ENCODE measurements at places on chromosomes 7 and 10.

DNA sequence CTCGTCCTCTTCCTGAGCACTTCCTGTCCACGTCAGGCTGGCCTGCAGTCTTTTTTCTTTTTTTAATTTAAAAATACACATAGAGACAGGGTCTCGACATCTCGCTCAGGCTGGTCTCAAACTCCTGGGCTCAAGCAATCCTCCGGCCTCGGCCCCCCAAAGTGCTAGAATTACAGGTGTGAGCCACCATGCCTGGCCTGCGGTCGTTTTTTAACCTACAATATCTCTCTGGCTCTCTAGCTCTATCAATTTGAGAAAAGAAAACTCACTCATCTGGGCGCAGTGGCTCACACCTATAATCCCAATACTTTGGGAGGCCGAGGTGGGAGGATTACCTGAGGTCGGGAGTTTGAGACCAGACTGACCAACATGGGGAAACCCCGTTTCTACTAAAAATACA lies 4.0 kb upstream of the OAT start:
- no peak for DNase-seq

DNA sequence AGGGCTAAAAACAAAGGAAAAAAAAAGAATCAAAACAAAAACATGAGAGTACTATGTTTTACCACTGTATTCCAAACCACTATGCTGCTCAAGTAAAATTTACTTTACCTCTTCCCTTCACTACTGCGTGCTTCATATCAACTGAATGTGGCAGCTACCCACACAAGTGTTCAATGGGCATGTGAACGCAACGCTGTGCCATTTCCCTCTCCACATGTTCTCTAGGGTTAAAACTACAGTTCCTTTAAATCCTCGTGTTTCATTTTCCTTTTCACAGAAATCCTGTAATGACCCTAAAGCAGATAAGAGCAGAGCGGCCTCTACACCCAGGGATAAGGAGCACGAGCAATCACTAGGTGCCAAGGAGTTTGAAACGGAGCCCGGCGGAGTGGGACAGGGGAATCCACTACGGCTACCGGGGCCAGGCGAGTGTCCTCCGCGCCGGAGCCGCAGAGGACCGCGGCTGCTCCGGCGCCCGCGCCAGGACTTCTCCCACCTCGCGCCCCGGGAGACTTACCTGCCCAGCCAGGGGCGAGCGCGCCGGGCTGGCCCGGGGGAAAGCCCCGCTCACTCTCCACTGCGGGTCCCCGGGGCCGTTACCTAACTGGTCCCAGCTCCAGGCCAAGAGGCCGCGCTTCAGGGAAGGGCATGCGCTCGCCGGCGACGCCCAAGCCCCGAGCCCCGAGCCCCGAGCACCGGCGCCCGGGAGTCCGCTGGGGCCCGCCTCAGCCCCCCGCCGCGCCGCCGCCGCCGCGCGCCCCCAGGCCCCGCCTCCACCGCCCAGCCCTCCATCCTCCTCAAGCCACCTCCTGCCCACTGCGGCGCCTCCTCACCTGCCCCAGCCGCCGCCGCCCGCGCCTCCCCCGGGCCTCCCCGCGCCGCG lies 711 bp downstream of the NAMPT start:
- DNase-seq, result peak; percentile 64

DNA sequence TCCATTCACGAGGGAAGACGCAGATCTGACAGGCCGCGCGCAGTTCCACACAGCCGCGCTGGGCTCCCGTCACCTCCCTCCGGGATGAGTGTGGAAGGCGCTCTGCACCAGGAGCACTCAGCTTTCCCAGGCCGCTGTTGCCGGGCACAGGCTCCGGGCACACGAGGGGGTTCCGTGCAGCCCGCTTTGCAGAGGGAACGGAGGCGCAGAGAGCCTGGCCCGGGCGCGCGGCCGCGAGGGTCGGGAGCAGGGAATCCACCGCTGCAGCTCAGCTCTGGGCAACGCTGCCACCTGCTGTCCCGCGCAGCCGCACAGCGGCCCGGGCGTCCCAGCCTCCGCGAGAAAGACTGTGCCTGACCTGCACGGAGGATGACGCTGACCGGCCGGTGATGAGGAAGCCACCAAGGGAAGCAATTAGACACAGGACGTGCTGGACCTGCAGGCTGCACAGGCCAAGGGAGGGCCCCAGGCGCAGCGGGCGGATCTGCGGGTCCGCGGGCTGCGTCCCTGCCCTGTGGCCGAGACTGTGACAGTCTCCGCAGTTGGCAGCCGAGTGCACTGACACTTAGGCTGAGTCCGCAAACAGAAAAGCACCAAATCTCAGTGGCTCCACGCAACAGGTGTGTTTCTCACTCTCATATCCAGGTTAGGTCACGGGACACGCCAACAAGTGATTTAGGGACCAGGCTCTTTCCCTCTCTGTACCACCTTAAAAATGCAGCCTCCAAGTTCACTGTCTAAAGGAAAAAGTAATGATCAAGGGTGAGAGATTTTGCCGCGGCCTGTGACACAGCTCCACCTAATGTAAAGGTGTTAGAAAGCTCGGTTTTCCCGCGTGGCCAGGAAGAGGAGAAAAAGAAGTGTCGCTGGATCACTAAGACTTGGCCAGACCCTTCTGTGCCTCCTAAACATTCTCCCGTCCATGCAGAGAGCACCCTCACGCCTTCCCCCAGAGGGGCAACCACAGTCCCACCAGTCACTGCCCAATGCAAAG lies 94.5 kb downstream of the SEC61G start:
- DNase-seq, result peak; percentile 81

- DNase-seq, result no peak
Measured at GRCh38 chr10:68087685-68088401, 12.8 kb upstream of the HERC4 start.

GRCh38 chr10:82468453-82468852 lies 593.5 kb downstream of the NRG3 start:
- no peak for DNase-seq

DNA sequence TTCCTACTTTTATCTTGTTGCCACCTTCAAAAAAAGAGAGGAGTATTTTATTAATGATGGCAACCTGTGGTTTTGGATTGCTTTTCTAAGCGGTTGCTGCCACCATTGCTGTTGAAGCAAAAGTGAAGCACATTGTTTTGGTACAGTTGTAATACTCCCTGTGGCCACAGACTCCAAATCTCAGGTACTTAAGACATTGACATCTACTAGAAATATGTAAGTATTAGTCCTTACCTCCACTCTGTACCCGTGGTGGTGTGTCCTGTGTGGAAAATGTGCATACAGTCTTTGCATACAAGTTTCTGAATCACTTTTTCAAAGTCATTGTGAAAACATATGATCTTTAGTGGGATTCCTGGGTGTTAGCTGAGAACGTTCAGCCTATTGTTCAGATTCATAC lies 85.7 kb downstream of the ANLN start:
- no peak for DNase-seq

GRCh38 chr7:49398746-49399145 lies 374.7 kb upstream of the VWC2 start:
- DNase-seq, result no peak

- DNase-seq, result no peak
Measured at GRCh38 chr10:132412316-132413192, 15.6 kb downstream of the PWWP2B start.

DNA sequence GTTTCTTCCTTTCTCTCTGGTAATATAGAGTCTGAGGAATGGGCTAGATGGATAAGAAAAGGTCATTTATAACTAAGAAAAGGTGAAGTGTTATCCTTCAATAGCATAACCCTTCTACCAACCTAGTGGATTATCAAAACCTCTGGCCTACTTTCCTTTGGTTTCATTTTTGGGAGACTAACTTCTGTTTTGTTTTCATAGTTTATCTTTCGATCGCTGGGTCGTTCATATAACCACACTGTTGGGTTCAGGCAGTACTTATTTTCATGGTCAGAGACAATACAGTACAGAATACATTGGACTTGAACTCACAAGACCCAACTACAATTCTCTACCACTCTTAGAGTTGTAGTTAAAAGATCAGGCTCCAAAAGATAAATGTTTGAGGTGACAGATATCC lies 86.5 kb downstream of the UBE2H start:
- no peak for DNase-seq

DNA sequence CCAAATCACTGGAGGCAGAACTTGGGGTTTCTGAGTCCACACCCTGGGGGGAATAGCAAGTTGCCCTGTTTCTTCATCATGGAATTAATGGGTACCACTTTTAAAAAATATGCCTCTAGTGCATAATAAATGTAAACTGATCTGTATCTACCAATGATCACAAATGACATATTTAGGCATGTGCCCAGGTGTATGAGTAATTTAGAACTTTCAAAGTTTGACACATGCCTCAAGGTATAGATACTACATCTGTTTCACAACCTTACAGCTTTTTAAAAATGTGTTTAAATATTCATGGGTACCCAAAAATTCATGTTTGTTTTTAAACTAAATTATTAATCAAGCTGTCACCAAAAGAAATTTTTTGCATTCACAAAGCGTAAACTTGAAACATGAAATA lies 226.0 kb downstream of the KIAA1217 start:
- no peak for DNase-seq

DNA sequence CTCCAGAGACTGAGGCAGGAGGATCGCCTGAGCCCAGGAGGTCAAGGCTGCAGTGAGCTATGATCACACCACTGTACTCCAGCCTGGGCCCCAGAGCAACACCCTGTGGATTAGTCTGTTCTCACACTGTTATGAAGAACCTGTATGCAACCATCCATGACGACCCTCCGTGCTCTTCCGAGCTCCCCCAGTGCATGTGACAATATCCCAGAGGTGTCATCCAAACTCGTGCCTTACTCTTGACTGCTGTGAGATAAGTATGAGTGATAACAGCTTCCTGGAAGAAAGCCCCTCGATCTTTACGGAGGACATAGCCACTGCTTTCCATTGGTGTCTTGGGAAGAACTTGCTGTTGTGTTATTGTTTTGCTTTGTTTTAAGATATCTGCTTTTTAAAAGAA lies 591.9 kb downstream of the GALNT17 start:
- no peak for DNase-seq

DNA sequence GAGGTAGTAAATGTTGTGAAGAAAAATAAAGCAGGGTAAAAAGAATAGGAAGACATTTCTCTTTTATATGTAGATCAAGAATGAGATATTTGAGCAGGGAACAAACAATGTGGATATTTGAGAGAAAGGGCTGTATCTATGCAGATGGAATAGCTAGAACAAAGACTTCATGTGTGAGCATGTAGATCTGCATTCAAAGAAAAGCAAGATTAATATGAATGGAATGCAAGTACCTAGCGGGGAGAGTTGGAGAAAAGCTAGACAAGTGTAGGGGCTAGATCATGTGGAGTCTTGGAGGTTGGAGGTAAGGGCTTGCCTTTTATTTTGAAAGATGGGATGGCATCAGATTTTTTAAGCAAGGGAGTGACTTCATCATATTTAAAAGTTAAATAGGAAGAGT lies 27.1 kb downstream of the SHOC2 start:
- DNase-seq, result no peak

- no peak for DNase-seq
Measured at GRCh38 chr7:30162133-30162532, 27.3 kb downstream of the MTURN start.

- no peak for DNase-seq
Measured at GRCh38 chr10:11603741-11604140, 7.7 kb downstream of the USP6NL start.

GRCh38 chr10:62638062-62638477 lies 166.4 kb upstream of the ADO start:
- DNase-seq, result no peak

DNA sequence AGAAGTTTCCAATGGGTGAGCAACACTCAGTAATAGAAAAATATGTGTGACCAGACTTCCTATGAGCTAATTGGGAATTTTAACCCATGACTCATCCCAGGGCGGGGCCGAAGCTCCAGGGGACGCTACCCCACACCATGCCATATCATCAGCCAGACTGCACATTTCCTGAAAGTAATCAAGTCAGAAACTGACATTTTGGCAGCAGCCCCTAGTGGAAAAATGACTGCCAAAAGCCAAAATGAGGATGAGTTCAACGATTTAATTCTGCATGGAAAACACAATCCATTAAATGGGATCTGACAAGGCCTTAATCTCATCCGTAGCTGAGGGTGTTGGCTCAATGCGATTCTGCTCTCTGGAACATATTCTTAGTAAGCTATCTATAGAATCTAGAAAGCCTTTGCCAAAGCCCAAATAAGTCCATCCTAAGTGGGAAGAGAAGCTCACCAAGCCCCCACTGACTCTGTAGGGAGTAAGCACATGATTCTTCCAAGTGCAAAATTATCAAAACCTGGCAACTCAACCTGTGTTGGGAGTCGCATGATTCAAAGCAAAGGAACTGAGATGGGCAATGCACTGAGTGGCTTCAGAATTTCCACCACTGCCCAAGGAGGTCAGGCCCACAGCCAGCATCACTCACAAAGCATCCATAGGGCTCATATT lies 93.1 kb upstream of the PDE1C start:
- no peak for DNase-seq

- DNase-seq, result no peak
Measured at GRCh38 chr10:71747551-71748523, 25.5 kb downstream of the VSIR start.

DNA sequence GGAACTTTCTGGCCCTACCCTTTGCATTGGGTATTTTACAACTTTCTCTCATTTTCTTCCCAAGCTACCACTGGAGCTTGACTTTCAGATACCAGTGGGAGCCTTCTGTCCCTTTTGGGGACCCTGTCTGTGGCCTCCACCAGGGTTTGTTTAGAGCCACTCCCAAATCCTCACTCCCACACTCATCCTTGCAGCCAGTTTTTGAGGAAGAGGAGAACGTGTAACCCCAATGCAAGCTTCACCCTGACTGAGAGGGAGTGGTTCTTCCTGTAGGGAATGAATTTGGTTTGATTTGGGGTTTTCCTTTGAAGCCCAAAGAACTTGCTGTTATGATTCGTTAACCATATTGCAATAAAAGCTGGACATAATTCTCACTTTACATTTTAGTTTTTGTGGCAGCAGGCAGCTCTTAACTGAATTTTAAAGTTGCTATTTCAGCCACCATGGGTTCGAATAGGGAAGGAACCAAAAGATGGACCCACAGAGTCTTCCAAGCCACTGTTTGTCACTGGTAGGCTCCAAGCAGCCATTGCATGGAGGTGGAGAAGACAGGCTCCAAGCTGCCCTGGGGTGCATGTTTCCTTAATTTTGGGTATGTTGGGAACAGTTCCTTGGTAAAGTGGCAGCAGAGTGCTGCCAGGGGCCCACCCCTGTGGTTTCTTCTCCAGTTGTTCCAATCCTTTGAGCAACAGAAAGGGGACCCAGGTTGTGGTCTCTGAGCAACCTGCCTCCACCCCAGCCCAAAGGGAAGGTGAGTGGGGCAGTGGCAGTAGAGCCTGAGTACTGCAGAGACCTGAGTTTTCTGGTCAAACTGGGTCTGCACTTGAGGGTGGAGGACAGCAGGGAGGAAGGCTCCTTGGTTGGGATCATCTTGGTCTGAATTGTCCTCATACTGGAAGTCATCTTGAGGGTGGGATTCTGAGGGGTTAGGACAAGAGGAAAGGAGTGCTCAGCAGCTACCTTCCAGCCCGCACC lies 5.1 kb downstream of the EVX1 start:
- no peak for DNase-seq

GRCh38 chr10:85888004-85888403 lies 478.6 kb downstream of the GRID1 start:
- DNase-seq, result no peak

- no peak for DNase-seq
Measured at GRCh38 chr10:123909426-123909825, 17.8 kb upstream of the CPXM2 start.

Data from testis (tissue), 5 donors.